ENCODE measurements at places on chromosomes 2 and 18. TPM values are rescaled to one million over a fixed set of nuclear protein-coding genes. Genes with fewer than 3 reads are reported as not detected.

The WDSUB1 gene
- total RNA-seq = 10.3 TPM

The UGT1A5 gene
- not detected for total RNA-seq

The TTLL4 gene
- total RNA-seq = 6.3 TPM

The CXCR1 gene
- not detected for total RNA-seq

Data from smooth muscle cell of trachea (primary cell).